ENCODE measurements at places on chromosomes 3 and 15.

- DNase-seq: no peak
Measured at GRCh38 chr3:33331414-33331813, 54.2 kb downstream of the FBXL2 start.

GRCh38 chr3:15810702-15811101 is 12.9 kb upstream of the ANKRD28 start:
- no peak for DNase-seq

GRCh38 chr15:72220687-72221086 is 10.3 kb downstream of the PKM start:
- DNase-seq: no peak

DNA sequence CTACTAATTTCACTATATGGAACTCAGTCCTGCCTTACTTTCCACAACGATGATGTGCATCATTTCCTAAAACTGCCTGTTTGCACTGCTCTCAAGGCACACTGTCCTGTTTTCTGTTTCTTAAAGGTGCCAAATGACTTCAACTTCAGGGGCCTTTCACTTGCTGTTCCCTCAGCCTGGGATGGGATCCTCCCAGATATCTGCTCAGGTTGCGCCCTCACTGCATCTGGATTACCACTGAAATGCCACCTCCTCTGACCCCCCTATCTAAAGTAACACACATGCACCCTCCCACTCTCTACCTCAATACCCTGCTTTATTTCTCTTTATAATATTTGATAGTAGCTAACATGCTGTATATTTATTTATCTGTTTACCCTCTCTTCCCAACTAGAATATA is 123.8 kb upstream of the CMC1 start:
- no peak for DNase-seq

DNA sequence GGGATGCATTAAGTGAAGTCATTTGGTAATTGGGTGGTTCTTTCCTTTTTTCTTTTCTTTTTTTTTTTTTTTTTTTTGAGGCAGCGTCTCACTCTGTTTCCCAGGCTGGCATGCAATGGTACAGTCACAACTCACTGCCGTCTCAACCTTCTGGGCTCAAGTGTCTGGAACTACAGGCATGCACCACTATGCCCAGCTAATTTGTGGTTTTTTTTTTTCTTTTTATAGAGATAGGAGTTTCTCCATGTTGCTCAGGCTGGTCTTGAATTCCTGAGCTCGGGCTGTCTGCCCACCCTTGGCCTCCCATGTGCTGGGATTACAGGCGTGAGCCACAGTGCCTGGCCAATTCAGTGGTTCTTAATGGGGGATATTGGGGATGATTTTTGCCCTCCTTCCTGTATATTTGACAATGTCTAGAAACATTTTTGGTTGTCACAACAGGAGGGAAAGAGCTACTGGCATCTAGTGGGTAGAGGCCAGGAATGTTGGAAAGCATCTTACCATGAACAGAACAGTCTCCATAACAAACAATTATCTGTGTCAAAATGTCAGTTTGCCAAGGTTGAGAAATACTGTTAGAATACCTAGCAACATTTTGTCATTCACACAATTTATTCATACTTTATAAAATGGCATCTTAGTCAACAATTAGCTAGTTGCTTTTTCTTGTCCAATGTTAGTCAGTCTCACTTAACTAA is 79.4 kb upstream of the CNTN3 start:
- DNase-seq: no peak
